ENCODE measurements at places on chromosomes 5 and 9. TPM values are rescaled to one million over a fixed set of nuclear protein-coding genes. Genes with fewer than 3 reads are reported as not detected.
A peak's percentile ranks its signal among the peaks of the same experiment; 100 is the strongest.

The DMGDH gene
- 7.2 TPM for total RNA-seq

- peaks cover 20% of the 10 kb centered on the region for H3K36me3 ChIP-seq
- H3K4me3 ChIP-seq = no peak overlapping the region
- H3K27ac ChIP-seq = no peak overlapping the region
- DNase-seq = no peak
- H3K4me1 ChIP-seq = peaks cover 9% of the 10 kb centered on the region
- H3K27me3 ChIP-seq = no peaks in the 10 kb centered on the region
Observed at GRCh38 chr5:80140496-80140895, 105.3 kb downstream of the THBS4 start.

The ZNF883 gene
- 7.2 TPM for total RNA-seq

- no peaks in the 10 kb centered on the region for H3K36me3 ChIP-seq
- peak; percentile 53 for DNase-seq
- no peaks in the 10 kb centered on the region for H3K4me1 ChIP-seq
- H3K27me3 ChIP-seq = no peaks in the 10 kb centered on the region
- no peak overlapping the region for H3K27ac ChIP-seq
Observed at GRCh38 chr5:112492291-112492690, 73.2 kb upstream of the EPB41L4A start.

The RETREG1 gene
- 8.3 TPM for total RNA-seq

The AGPAT2 gene
- total RNA-seq = 30.0 TPM

GRCh38 chr5:68272289-68272688 lies 56.7 kb downstream of the PIK3R1 start:
- H3K4me1 ChIP-seq = peaks cover 17% of the 10 kb centered on the region
- peaks cover 3% of the 10 kb centered on the region for H3K36me3 ChIP-seq
- no peaks in the 10 kb centered on the region for H3K27me3 ChIP-seq
- no peak overlapping the region for H3K4me3 ChIP-seq
- H3K27ac ChIP-seq = no peak overlapping the region

- no peak for DNase-seq
- no peaks in the 10 kb centered on the region for H3K27me3 ChIP-seq
- no peak overlapping the region for H3K4me3 ChIP-seq
- H3K4me1 ChIP-seq = peaks cover 6% of the 10 kb centered on the region
- no peaks in the 10 kb centered on the region for H3K36me3 ChIP-seq
Observed at GRCh38 chr5:157225469-157226422, 40.2 kb upstream of the CYFIP2 start.

- H3K27me3 ChIP-seq = no peaks in the 10 kb centered on the region
- no peak overlapping the region for H3K27ac ChIP-seq
- no peak for DNase-seq
- H3K36me3 ChIP-seq = no peaks in the 10 kb centered on the region
Observed at GRCh38 chr9:13900449-13900848, 413.5 kb downstream of the NFIB start.

The PCDHB5 gene
- total RNA-seq = 2.9 TPM

The INSL4 gene
- total RNA-seq = not detected

GRCh38 chr9:119868694-119869093 lies 499.5 kb upstream of the BRINP1 start:
- no peak overlapping the region for H3K4me3 ChIP-seq
- H3K36me3 ChIP-seq = no peaks in the 10 kb centered on the region
- no peak overlapping the region for H3K27ac ChIP-seq
- H3K27me3 ChIP-seq = no peaks in the 10 kb centered on the region

The SPINK13 gene
- not detected for total RNA-seq

The SPAAR gene
- total RNA-seq = 0.72 TPM

GRCh38 chr9:5485378-5486085 lies 24.8 kb upstream of the PDCD1LG2 start:
- H3K36me3 ChIP-seq = no peaks in the 10 kb centered on the region
- H3K27ac ChIP-seq = no peak overlapping the region
- H3K4me3 ChIP-seq = no peak overlapping the region
- H3K27me3 ChIP-seq = no peaks in the 10 kb centered on the region
- H3K4me1 ChIP-seq = peaks cover 4% of the 10 kb centered on the region
- DNase-seq = no peak

The TAL2 gene
- total RNA-seq = 0.36 TPM

The NOXA1 gene
- total RNA-seq = 0.88 TPM

- peaks cover 11% of the 10 kb centered on the region for H3K4me1 ChIP-seq
- no peaks in the 10 kb centered on the region for H3K27me3 ChIP-seq
- no peak overlapping the region for H3K4me3 ChIP-seq
- peak; percentile 36 for DNase-seq
- H3K36me3 ChIP-seq = no peaks in the 10 kb centered on the region
Observed at GRCh38 chr5:33010846-33011245, 299.7 kb downstream of the NPR3 start.

The FBP1 gene
- total RNA-seq = not detected

The TMC1 gene
- total RNA-seq = not detected

GRCh38 chr9:94142353-94142752 lies 58.1 kb downstream of the PTPDC1 start:
- H3K4me3 ChIP-seq = no peak overlapping the region
- DNase-seq = no peak
- H3K36me3 ChIP-seq = no peaks in the 10 kb centered on the region
- peaks cover 28% of the 10 kb centered on the region for H3K4me1 ChIP-seq
- no peaks in the 10 kb centered on the region for H3K27me3 ChIP-seq

DNA sequence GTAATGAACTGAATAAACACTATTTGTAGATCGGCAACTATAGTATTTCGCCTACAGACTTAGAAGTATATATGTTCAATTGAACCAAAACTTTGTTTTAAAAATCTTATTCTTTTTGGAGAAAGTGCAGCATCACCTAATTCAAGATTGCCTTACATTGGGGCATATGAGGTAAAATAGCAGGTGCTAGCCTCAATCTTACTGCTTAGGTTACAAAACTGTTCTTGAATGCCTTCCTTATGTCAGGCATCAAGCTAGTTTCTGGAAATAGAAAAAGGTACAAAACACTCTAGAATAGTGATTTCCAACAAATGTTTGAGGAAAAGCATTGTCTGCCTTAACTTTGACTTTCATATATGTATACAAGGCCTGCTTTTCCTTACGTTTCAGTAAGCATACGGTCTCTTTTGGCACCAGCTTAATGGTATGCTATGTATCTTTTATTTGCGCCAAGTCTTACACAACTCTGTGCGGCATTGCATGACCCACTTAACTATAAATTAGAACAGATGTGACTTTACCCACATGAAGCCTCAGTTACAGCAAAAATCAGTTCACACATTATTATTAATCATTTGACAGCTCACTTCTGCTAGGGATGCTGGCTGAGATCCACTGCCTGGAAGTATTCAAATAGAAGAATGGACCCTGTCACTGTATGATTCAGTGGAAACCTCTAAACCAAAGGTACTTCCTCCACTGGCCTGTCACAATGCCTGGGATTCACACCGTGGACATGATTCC lies 174.1 kb downstream of the PRELID2 start:
- H3K27ac ChIP-seq = no peak overlapping the region
- DNase-seq = no peak
- H3K4me1 ChIP-seq = no peaks in the 10 kb centered on the region
- no peaks in the 10 kb centered on the region for H3K36me3 ChIP-seq
- no peak overlapping the region for H3K4me3 ChIP-seq

The PAX5 gene
- total RNA-seq = not detected

DNA sequence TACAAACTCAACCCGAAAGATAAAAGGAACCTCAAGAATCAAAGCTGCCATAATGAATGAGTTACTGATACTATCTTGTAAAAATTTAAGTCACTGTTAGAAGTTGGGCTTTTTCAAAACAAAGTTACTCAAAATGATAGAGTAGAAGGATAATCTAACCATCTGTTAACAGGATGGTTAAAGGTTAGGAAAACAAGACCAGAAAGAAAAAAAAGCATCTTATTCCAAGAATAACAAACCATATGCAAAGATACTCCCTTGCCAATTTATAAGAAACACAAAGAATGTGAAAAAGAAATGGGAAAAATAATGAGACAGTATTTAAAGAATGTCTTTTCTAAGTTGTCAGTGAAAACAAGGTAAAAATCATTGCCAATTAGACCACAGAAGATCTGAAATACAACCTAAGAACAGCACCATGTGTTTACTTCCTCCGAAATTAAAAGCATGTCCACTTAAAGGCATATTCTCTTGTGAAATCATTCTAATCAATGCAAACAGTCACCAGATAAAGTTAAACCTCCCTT lies 51.2 kb downstream of the STRBP start:
- DNase-seq = peak; percentile 50
- H3K4me3 ChIP-seq = no peak overlapping the region
- H3K27me3 ChIP-seq = no peaks in the 10 kb centered on the region
- no peak overlapping the region for H3K27ac ChIP-seq
- H3K36me3 ChIP-seq = no peaks in the 10 kb centered on the region
- H3K4me1 ChIP-seq = peaks cover 4% of the 10 kb centered on the region

- no peaks in the 10 kb centered on the region for H3K36me3 ChIP-seq
- H3K4me1 ChIP-seq = no peaks in the 10 kb centered on the region
- H3K4me3 ChIP-seq = no peak overlapping the region
- peaks cover 34% of the 10 kb centered on the region for H3K27me3 ChIP-seq
Observed at GRCh38 chr5:1850324-1851154, 32.2 kb downstream of the IRX4 start.

The PTPRD gene
- total RNA-seq = 23.9 TPM

The GLDC gene
- total RNA-seq = 0.72 TPM
